SK-N-SH (cell line): ENCODE measurements at places on chromosomes 6 and 20.
A peak's percentile ranks its signal among the peaks of the same experiment; 100 is the strongest.

- DNase-seq, result no peak
Measured at GRCh38 chr6:32775071-32775470, 11.7 kb upstream of the HLA-DQB2 start.

DNA sequence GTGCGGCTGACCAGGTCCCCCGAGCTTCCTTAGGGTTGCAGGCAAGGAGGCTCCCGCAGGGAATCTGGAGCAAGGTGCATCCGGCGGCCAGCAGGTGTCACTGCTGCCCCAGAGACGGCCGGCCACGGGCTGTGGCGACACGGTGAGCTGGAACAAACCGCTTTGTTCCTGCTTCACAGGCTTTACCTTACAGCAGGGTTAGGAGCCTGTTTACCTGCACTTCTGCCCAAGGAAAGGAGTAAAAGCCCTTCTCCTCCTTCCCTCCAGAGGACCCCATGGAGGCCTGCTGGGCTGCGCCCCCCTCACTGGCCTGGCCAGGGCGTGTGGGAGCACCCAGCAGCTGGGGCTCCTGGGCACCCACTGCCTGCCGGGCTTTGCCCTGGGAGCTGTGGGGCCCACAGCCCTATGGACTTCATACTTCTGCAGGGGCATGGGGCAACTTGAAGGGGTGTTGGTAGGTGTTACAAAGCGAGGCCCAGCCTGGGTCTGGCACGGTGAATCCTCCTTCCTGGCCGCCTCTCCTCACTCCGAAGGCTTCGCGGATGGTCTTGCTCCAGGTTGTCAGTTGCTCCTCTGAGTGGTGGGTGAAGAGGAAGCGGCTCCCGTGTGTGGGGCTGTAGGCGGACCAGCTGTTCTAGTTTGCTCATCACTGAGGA is 88.4 kb downstream of the CDC5L start:
- DNase-seq, result peak; percentile 92

GRCh38 chr6:108119769-108120141 is 45.2 kb upstream of the OSTM1 start:
- DNase-seq, result no peak

- no peak for DNase-seq
Measured at GRCh38 chr6:125853168-125853567, 62.4 kb downstream of the NCOA7 start.

DNA sequence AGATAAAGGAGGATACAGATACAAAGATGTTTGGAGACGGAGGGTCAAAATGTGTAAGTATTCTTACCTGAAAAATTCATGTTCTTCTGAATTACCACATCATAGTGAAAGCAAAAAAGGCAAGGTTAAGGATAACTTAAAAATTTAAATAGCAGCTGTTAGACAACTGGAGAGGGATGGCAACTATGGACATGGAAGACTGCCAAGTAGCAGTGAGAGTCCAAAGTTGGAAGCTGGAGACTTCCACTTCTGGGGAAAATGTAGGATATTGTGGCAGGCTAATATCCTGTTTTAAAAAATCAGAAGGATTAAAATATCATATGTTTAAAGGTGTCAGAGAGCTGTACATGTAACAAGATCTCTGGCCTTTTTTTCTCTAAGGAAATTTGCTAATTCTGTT is 29.8 kb downstream of the SYCP2 start:
- DNase-seq, result no peak

DNA sequence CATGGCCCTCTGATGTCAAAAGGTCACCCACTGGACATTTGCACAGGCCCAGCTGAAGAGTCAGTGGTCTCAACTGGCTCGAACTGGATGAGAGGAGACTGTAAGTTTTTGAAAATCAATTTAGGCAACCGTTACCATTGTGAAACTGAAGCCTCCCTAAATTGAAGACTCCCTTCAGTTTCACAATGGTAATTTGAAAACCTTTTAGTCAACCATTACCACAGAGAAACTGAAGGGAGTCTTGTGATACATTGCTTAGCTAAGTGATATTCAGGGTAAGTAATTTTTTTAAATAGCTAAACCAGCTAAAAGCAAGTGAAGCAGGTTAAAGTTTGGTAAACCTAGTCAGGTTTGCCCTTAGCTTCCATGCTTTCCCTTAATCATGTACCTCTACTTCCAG is 197.3 kb upstream of the NT5E start:
- no peak for DNase-seq

DNA sequence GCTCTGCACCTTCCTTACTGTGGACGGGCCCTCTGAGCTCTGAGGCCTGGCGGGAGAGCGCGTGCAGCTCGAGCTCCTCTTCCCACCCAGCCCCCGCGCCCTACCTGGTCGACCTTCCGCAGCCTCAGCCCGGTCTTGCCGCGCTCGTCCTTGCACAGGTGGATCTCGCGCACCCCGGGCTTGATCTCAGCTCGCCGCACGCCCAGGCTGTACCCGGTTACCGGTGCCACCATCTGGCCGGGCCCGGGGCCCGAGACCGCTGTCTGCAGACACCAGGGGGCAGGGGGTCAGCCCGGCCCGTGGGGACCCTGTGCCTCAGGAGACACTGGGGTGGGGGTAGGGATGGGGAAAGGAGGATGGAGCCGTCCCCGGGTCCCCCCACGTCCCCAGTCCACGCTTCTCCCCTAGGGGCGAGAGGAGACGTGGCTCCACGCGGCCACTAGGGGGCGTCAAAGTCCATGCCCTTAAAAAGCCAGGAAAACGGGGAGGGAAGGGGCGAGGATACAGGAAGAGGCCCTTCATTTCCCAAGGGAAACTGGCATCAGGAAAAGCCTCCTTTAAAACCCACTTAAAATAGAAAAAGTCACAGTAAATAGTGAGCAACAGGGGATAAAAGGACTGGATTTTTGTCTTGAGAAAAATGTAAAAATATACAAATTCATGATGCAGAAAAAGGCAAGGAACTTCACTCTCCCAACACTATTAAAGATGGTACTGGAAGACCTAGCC is 15.5 kb downstream of the SDCBP2 start:
- peak; percentile 93 for DNase-seq

- DNase-seq, result no peak
Measured at GRCh38 chr20:10509376-10509775, 74.3 kb downstream of the SLX4IP start.

- peak; percentile 49 for DNase-seq
Measured at GRCh38 chr6:119110601-119111548, 32.4 kb upstream of the FAM184A start.
